ENCODE measurements at places on chromosomes 4 and X. TPM values are rescaled to one million over a fixed set of nuclear protein-coding genes. Genes with fewer than 3 reads are reported as not detected.

The GPR173 gene
- total RNA-seq, result 3.1 TPM

The HELT gene
- not detected for total RNA-seq

The PSMD10 gene
- 65.8 TPM for total RNA-seq

The CYTL1 gene
- 0.37 TPM for total RNA-seq

The FATE1 gene
- not detected for total RNA-seq

The CCDC110 gene
- total RNA-seq, result 0.20 TPM
